ENCODE measurements at places on chromosomes 5 and 9.
A peak's percentile ranks its signal among the peaks of the same experiment; 100 is the strongest.

- peak; percentile 31 for DNase-seq
- H3K4me1 ChIP-seq, result peaks cover 2% of the 10 kb centered on the region
- H3K27me3 ChIP-seq, result no peaks in the 10 kb centered on the region
- H3K36me3 ChIP-seq, result no peaks in the 10 kb centered on the region
Measured at GRCh38 chr5:92917044-92917443, 664.0 kb downstream of the NR2F1-AS1 start.

GRCh38 chr5:130324953-130325671 is 420.8 kb downstream of the CHSY3 start:
- DNase-seq, result no peak
- H3K4me3 ChIP-seq, result no peak overlapping the region
- H3K27ac ChIP-seq, result no peak overlapping the region
- H3K36me3 ChIP-seq, result no peaks in the 10 kb centered on the region
- no peaks in the 10 kb centered on the region for H3K27me3 ChIP-seq

DNA sequence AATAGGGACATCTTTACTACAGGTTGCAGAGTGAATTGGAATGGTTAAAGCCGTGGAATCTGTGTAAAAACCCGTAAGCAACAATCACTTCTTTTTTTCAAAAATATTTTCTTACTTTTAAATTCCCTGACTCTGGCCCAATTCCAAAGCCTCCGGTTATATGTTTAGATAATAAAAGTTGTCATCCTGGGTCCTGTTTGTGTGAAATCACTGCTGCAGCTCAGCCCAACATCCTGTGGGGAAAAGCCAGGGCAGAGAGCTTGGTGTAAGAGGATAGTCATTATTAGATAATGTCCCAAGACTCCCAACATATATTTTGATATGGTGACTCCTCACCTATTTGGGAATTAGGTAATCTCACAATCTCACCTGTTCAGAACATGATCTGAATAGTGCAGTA is 586.0 kb upstream of the BRINP1 start:
- no peaks in the 10 kb centered on the region for H3K36me3 ChIP-seq
- no peak overlapping the region for H3K4me3 ChIP-seq
- H3K4me1 ChIP-seq, result peaks cover 11% of the 10 kb centered on the region
- no peak overlapping the region for H3K27ac ChIP-seq
- DNase-seq, result peak; percentile 13

DNA sequence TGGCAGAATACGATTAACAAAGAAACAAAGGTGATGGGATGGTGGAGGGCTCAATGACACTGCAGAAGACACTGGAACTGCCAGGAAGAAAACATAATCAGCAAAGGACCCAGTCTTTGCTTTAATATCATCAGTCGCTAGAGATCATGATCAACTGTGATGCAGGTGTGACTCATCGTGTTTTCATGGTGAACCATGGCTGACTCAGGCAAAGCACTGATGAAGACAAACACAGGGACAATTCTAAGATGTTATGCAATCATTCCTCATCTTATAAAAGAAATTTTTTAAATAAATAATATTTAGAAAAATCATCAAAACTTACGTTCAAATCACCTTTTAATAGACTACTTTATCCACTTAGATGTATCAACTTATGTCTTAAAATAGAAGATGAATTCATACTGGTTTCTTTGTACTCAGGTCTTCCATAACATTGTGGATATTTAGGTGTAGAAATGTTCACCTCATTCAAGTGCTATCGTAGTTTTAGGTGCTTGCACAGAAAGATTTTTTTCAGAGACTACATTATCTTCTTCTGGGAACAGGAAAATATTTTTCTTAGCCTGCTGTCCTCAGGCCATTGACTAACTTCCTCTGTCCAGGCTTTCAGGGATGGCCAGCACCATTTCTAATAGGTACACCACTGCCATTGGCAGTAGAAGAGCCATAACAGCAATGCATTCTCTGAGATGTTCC is 673.4 kb upstream of the MEF2C start:
- H3K27ac ChIP-seq, result no peak overlapping the region
- DNase-seq, result peak; percentile 83
- no peak overlapping the region for H3K4me3 ChIP-seq

GRCh38 chr5:4042311-4042710 is 446.7 kb downstream of the IRX1 start:
- H3K27me3 ChIP-seq, result no peaks in the 10 kb centered on the region
- no peaks in the 10 kb centered on the region for H3K36me3 ChIP-seq
- H3K4me1 ChIP-seq, result no peaks in the 10 kb centered on the region
- H3K4me3 ChIP-seq, result no peak overlapping the region

DNA sequence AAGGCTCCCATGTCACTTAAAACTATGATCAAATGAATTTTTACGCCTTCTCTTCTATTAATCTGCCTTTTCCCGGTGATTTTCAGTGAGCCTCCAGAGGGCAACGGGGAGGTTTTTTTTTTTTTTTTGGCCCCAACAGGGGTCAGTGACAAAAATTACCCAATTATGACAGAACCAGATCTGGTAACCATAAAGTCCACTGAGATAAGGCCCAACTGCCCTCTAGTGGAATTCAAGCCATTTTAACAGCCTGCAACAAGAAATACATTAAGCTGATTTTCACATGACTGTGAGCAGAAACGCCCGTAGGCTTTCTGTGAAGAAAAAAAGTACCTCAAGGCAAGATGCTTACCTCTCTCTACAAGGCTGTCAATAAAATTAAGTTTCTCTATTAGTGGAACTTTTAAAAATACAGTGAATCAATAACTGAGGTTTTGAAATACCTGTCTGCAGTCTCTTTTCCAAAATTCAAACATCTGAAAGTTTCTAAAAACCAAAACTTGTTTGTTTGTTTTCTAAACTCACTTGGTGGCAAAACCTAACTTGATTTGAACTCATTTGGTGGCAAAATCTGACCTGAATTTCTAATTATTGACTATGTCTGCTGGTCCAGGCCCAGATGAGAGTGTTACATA is 49.7 kb upstream of the FST start:
- H3K27me3 ChIP-seq, result no peaks in the 10 kb centered on the region
- H3K4me3 ChIP-seq, result no peak overlapping the region
- peaks cover 14% of the 10 kb centered on the region for H3K4me1 ChIP-seq
- no peaks in the 10 kb centered on the region for H3K36me3 ChIP-seq
- DNase-seq, result peak; percentile 87

DNA sequence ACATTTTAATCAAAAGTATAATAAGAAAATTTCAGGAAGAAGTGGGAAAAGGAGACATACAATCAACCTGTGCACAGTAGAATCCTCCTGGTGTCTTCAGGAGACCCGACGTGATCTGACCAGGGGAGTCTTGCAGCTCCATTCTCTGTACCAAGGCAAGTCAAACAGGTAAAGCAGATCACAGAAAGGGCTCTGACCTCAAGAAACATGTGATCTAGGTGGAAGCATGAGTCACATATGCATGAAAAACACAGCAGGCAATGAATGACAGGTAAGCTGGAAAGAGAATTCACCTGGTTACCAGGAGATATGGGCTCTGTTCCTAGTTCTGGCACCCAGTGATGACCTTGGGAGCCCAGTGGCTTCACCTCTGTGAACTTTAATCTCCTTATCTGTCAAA is 19.4 kb upstream of the FABP6 start:
- no peak overlapping the region for H3K27ac ChIP-seq
- no peaks in the 10 kb centered on the region for H3K36me3 ChIP-seq
- peaks cover 10% of the 10 kb centered on the region for H3K27me3 ChIP-seq
- no peak for DNase-seq
- H3K4me1 ChIP-seq, result no peaks in the 10 kb centered on the region

GRCh38 chr5:115459855-115460341 is 84.7 kb downstream of the FEM1C start:
- H3K27ac ChIP-seq, result peak overlapping the region; percentile 27
- H3K36me3 ChIP-seq, result no peaks in the 10 kb centered on the region
- H3K4me1 ChIP-seq, result peaks cover 11% of the 10 kb centered on the region
- no peak overlapping the region for H3K4me3 ChIP-seq
- no peaks in the 10 kb centered on the region for H3K27me3 ChIP-seq

- H3K36me3 ChIP-seq, result no peaks in the 10 kb centered on the region
- H3K4me1 ChIP-seq, result peaks cover 17% of the 10 kb centered on the region
- no peak overlapping the region for H3K27ac ChIP-seq
- no peak for DNase-seq
Measured at GRCh38 chr5:102719886-102720285, 35.2 kb upstream of the PAM start.

- no peak overlapping the region for H3K4me3 ChIP-seq
- no peaks in the 10 kb centered on the region for H3K36me3 ChIP-seq
- DNase-seq, result no peak
Measured at GRCh38 chr9:297104-297972, 82.7 kb downstream of the DOCK8 start.
